ENCODE measurements at places on chromosomes 7 and 10. TPM values are rescaled to one million over a fixed set of nuclear protein-coding genes. Genes with fewer than 3 reads are reported as not detected.

Gene SLC13A1
- not detected for total RNA-seq

Gene SRRT
- total RNA-seq = 68.7 TPM

Gene HOXA6
- total RNA-seq = 12.5 TPM

Gene NPS
- not detected for total RNA-seq

Gene CDHR3
- 9.0 TPM for total RNA-seq

Gene LRIT1
- total RNA-seq = not detected

Gene ENO4
- 1.2 TPM for total RNA-seq

Gene ESYT2
- 69.6 TPM for total RNA-seq

Gene ZNF727
- 1.5 TPM for total RNA-seq

Gene ANKRD61
- 0.20 TPM for total RNA-seq

Gene ZMIZ1
- total RNA-seq = 43.1 TPM

Gene MLXIPL
- 1.5 TPM for total RNA-seq

Gene CAV1
- 71.0 TPM for total RNA-seq

Gene ASL
- total RNA-seq = 28.8 TPM

Gene LAMTOR4
- total RNA-seq = 59.2 TPM

Gene SKIDA1
- total RNA-seq = 6.1 TPM

Gene SDK1
- total RNA-seq = 10.4 TPM

Gene PDK4
- 24.5 TPM for total RNA-seq

Gene CTTNBP2
- total RNA-seq = 17.6 TPM

Gene FZD1
- 26.3 TPM for total RNA-seq

Gene LSM8
- 48.1 TPM for total RNA-seq

Gene TRIL
- total RNA-seq = 17.4 TPM

Gene UBE3C
- 113 TPM for total RNA-seq

Gene INHBA
- 2.9 TPM for total RNA-seq

Gene FGFBP3
- 17.5 TPM for total RNA-seq

Gene ACHE
- total RNA-seq = 71.4 TPM

Gene SLC39A12
- total RNA-seq = 46.9 TPM

Gene DNAJB9
- 29.9 TPM for total RNA-seq

Gene CHST3
- total RNA-seq = 32.4 TPM

Gene TMEM273
- total RNA-seq = 8.5 TPM

Gene ABCB1
- total RNA-seq = 18.5 TPM

Gene TMEM184A
- 0.33 TPM for total RNA-seq

Gene ADD3
- 438 TPM for total RNA-seq

Gene PTF1A
- total RNA-seq = not detected

Gene LRRC4
- 16.1 TPM for total RNA-seq

Gene SPDYE9
- total RNA-seq = 0.06 TPM

Gene CCDC172
- total RNA-seq = not detected

Gene DLX6
- not detected for total RNA-seq

Gene FOXP2
- 18.0 TPM for total RNA-seq

Gene PDGFA
- 25.5 TPM for total RNA-seq

Gene VWA2
- 4.1 TPM for total RNA-seq

Gene MALSU1
- 61.1 TPM for total RNA-seq

Gene PGAM1
- 302 TPM for total RNA-seq

Gene SGMS1
- total RNA-seq = 56.1 TPM

Gene CYP3A4
- not detected for total RNA-seq

Gene RARRES2
- 234 TPM for total RNA-seq

Gene PRKAR2B
- 22.2 TPM for total RNA-seq
